CD4-positive, alpha-beta T cell treated with Interferon alpha-2 for 1 hour (primary cell): ENCODE measurements at places on chromosomes 1 and 21.
A peak's percentile ranks its signal among the peaks of the same experiment; 100 is the strongest.

GRCh38 chr1:100735244-100735643 lies 15.7 kb downstream of the VCAM1 start:
- DNase-seq, result no peak

GRCh38 chr1:223207293-223208066 lies 64.4 kb upstream of the TLR5 start:
- DNase-seq, result no peak

- no peak for DNase-seq
These were observed 54.9 kb upstream of the DIPK1A start for GRCh38 chr1:93016171-93016570.

DNA sequence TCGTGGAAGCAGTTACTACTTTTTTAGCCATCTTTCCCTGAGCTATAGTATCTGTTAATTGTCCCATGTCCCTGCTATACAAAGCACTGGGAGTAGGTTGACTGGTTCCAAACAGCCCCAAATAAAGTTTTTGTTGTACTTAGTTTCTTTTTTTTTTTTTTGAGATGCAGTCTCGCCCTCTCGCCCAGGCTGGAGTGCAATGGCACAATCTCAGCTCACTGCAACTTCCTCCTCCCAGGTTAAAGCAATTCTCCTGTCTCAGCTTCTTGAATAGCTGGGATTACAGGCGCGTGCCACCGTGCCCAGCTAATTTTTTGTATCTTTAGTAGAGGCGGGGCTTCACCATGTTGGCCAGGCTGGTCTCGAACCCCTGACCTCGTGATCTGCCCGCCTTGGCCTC lies 3.3 kb downstream of the NCSTN start:
- DNase-seq, result peak; percentile 32

GRCh38 chr21:33432496-33432895 lies 29.3 kb downstream of the IFNGR2 start:
- DNase-seq, result no peak

- peak; percentile 60 for DNase-seq
These were observed 191.8 kb upstream of the SAMSN1 start for GRCh38 chr21:14737922-14738321.

- DNase-seq, result no peak
These were observed 136.8 kb upstream of the IRF2BP2 start for GRCh38 chr1:234746798-234747196.

- DNase-seq, result no peak
These were observed 6.9 kb downstream of the SERTAD4 start for GRCh38 chr1:210239349-210240111.
